GM13976 (cell line): ENCODE measurements at places on chromosomes 5 and 9.

- DNase-seq, result no peak
Measured at GRCh38 chr5:59640411-59640810, 253.1 kb downstream of the PDE4D start.

DNA sequence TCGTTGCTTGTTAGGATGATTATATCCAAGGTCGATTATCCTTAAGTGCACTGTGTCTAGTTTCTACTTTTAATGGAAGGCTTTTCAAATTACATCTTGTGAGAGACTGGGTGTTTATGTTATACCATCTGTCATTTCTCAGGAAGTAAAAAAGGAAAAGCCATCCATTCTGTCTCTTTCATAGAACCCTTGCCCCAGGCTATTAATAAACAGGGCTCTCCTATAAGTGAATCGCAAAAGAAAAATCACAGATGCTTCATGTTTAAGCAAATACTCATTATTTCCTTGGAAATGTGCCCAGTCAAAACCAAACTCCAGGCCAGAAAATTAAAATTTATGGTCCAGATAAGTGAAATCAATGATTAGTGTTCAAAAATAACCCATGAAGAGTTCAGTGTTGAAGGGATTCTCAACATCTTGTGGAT is 58.1 kb downstream of the STARD4 start:
- DNase-seq, result no peak

DNA sequence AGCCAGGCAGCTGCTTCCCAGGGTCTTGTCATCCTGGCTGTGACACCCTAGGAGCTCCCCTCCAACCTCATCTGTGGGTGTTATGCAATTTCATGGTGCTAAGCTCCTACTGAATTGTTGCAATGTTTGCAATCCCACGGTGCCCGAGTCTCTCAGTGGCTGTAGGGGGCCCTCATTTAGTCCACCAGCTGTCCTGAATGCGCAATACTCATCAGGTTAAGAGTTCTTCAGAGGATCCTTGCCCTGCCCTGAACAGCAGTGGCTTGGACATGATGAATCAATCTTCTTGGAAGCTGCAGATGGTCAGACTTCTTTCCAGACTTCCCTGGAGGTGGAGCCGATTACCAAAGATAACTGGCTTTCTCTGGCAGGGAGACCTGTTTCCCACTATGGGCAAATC is 584.1 kb downstream of the CCDC171 start:
- DNase-seq, result no peak

- no peak for DNase-seq
Measured at GRCh38 chr9:123631862-123632261, 275.9 kb downstream of the CRB2 start.

DNA sequence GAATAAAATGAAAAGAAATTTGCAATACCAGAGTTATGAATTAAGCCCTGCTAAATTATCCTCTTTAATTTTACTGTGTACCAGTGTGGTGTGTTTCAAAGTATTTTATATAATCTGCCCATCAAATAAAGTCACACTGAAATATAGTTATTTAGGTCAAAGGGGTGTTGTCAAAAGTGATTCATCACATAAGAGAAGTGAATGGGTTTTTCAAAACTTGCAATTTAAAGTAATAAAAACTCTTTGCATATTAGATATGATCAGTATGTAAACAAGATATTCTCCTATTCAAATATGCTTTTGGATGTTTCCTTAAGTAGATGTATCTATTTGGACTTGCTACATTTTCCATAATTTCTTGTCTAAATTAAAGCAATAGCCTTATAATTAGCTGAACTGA is 1183.0 kb upstream of the CDH18 start:
- no peak for DNase-seq

GRCh38 chr9:116284518-116284917 is 130.9 kb downstream of the PAPPA start:
- DNase-seq, result no peak
